ENCODE measurements at places on chromosomes 11 and 22. TPM values are rescaled to one million over a fixed set of nuclear protein-coding genes. Genes with fewer than 3 reads are reported as not detected.

DNA sequence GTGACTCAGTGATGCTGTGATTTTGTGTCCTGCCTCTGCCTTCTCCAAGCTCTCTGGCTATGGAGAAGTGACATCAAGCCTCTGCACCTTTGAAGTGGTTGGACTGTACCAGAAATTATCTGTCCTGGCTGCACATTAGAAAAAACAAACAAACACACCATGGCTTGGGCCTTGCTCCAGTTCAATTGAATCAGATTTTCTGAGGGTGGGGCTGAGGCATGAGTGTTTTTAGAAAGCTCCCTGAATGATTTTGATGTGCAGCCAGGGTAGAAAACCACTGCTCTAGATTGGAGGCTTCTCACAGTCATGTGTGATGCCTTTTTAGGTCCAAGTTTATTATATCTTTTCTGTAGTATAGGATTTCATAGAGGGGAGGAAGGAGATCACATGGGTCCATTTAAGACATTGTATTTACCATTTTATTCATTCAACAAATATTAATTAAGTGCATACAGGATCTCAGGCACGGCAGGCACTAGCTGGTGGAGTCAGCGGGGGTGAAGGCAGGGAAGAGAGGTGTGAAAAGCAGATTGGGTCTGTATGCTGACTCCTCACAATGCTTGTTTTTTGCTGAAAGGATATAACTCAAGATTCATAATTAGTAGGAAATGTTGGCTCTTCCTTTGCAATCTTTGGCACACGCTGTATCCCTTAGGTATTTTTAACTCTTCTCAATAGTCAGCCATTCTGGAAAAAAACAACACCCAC is 7.1 kb upstream of the VSTM5 start:
- no peaks in the 10 kb centered on the region for H3K36me3 ChIP-seq
- H3K27me3 ChIP-seq, result no peaks in the 10 kb centered on the region
- no peak overlapping the region for H3K27ac ChIP-seq
- peaks cover 6% of the 10 kb centered on the region for H3K4me1 ChIP-seq
- no peak for DNase-seq
- no peak overlapping the region for H3K4me3 ChIP-seq

Gene SPTBN2
- 56.0 TPM for total RNA-seq

Gene IFITM10
- total RNA-seq, result 7.4 TPM

GRCh38 chr11:64519541-64519940 is 71.5 kb upstream of the SLC22A12 start:
- peaks cover 59% of the 10 kb centered on the region for H3K27me3 ChIP-seq
- no peaks in the 10 kb centered on the region for H3K4me1 ChIP-seq
- H3K36me3 ChIP-seq, result no peaks in the 10 kb centered on the region
- H3K27ac ChIP-seq, result no peak overlapping the region

GRCh38 chr22:22834204-22834603 is 53.4 kb upstream of the IGLL5 start:
- no peaks in the 10 kb centered on the region for H3K36me3 ChIP-seq
- H3K27me3 ChIP-seq, result peaks cover 31% of the 10 kb centered on the region
- no peak overlapping the region for H3K27ac ChIP-seq
- H3K4me3 ChIP-seq, result no peak overlapping the region
- no peaks in the 10 kb centered on the region for H3K4me1 ChIP-seq
- DNase-seq, result no peak

GRCh38 chr11:75302371-75302770 is 49.1 kb downstream of the ARRB1 start:
- no peak overlapping the region for H3K27ac ChIP-seq
- H3K4me1 ChIP-seq, result peaks cover 11% of the 10 kb centered on the region
- no peak overlapping the region for H3K4me3 ChIP-seq
- no peaks in the 10 kb centered on the region for H3K36me3 ChIP-seq

DNA sequence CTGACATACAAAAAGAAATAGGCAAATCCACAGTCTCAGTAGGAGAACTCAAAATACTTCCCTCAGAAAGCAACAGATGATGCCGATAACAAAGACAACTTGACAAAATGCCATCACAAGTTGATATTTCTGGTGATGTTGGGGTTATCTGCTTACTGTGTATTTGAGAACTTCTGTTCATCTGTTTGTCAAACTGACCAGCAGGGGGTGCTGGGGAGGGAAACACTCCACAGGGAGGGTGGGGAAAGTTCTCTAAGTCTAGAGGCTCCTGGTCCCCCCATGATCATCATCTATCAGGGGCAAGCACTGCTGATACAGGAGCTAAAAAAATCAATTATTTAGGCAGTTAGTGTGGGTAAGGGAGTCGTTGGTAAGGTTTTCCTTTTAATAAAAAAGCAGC is 19.2 kb downstream of the GLYATL1 start:
- H3K27me3 ChIP-seq, result peaks cover 30% of the 10 kb centered on the region
- H3K4me3 ChIP-seq, result no peak overlapping the region
- DNase-seq, result no peak
- no peaks in the 10 kb centered on the region for H3K36me3 ChIP-seq

GRCh38 chr11:81892770-81893635 is 840.7 kb downstream of the FAM181B start:
- no peaks in the 10 kb centered on the region for H3K36me3 ChIP-seq
- no peaks in the 10 kb centered on the region for H3K27me3 ChIP-seq
- H3K4me3 ChIP-seq, result no peak overlapping the region

Gene LRRC74B
- total RNA-seq, result not detected

Gene ACER3
- total RNA-seq, result 39.3 TPM

DNA sequence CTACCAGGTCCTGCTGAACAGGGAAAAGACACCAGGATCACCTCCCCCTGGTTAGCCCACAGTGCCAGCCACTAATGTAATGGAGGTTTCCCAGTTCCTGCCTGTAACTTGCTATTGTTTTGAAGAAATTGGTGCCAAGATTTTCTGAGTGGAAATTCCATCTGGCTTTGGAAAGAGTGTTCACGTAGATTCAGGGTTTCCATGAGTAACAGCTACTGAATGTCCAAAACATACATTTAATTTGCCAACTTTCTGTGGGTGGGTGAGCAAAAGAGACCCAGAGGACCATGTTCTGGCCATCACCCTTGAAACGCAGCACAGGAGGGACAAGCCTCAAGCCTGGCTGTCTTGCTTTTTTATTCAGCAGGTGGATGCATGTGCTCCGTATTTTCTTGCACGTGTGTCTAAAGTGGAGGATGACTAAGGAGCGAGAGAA is 8.8 kb upstream of the DKK3 start:
- H3K4me3 ChIP-seq, result no peak overlapping the region
- no peak overlapping the region for H3K27ac ChIP-seq
- peaks cover 10% of the 10 kb centered on the region for H3K27me3 ChIP-seq
- peaks cover 16% of the 10 kb centered on the region for H3K4me1 ChIP-seq
- H3K36me3 ChIP-seq, result no peaks in the 10 kb centered on the region
- DNase-seq, result no peak

Data from type B pancreatic cell (in vitro differentiated cells).